ENCODE measurements at places on chromosomes 1 and 21.
A peak's percentile ranks its signal among the peaks of the same experiment; 100 is the strongest.

DNA sequence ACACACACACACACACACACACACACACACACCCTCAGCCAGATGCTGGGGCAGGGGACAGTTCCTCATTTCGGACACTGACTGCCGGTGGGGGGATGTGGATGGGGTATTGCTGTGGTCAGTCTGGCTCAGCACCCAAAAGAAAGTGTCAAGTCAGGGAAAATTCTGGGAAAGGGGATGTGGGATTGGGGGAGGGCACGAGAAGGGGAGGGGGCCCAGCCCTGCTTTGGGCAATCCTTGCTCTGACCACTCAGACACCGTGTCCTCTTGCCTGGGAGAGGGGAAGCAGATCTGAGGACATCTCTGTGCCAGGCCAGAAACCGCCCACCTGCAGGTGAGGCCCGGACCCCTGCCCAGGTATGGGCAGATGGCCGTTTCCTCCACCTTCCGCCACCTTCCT is at the start of gene C1QC:
C1QC (plus strand) TSS at position 253 of the 400 bp plus-strand sequence. CDS start 391 bp downstream, outside the sequence.
- no peak for DNase-seq

DNA sequence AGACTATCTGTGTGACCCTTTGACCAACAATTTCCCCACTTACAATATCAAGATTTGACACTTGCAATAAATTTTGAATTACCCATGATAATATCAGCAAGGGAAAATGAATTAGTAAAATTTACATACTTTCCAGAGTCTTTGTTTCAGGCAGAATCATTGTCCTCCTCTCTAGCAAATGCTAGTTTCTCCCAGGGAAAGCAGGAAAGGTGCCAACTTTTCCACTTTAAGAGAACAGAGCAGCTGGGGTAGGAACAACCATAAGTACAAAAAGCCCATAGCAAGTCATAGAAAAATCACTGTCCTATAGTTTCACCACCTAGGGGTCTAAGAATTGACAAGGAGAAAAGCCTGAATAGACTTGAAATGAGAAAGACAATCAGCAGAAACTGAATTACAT is 67.1 kb upstream of the GUCA2B start:
- DNase-seq, result no peak

DNA sequence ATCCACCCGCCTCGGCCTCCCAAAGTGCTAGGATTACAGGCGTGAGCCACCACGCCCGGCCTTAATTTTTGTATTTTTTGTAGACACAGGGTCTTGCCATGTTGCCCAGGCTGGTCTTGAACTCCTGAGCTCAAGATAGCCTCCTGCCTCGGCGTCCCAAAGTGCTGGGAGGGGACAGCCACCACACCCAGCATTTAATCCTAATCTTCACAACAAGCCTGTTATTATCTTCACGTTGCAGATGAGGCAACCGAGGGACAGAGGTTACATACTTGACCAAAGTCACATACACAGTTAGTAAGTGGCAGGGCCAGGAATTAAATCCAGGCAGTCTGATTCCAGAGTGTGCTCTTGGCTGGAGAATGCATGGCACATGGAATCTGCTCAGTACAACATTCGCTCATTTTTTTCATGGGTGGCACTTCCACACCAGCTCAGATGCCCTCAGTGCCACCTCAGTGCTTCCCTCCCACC is 4.8 kb upstream of the GPR37L1 start:
- DNase-seq, result no peak

DNA sequence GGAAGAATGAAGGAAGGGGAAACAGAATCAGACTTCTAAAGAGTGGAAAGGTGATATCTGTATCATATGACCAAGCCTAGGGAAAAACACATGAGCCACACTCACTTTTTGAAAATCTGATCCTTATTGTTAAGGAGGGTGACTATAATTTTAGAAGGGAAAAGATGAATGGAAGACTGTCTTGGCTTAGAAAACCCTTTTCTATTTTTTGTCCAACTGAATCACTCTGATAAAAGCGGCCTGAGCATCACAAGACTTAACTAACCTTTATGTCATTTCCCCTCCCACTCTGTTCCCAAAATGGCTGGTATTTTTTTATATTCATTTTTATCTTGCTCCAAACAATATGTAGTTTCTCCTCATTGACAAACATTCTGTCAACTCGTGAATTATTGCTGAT is 169.8 kb downstream of the C1orf21 start:
- no peak for DNase-seq

GRCh38 chr1:54176621-54177327 is 23.1 kb downstream of the CYB5RL start:
- DNase-seq, result no peak

- no peak for DNase-seq
Measured at GRCh38 chr1:179187043-179187442, 42.4 kb downstream of the ABL2 start.

- peak; percentile 41 for DNase-seq
Measured at GRCh38 chr1:211335522-211336157, 9.0 kb downstream of the TRAF5 start.

- no peak for DNase-seq
Measured at GRCh38 chr21:36163750-36164741, 7.4 kb downstream of the DOP1B start.

GRCh38 chr1:14745789-14746188 is 147.3 kb downstream of the KAZN start:
- no peak for DNase-seq

All from CD4-positive, alpha-beta T cell treated with Interleukin-10 for 1 hour (primary cell).